Stimulated activated CD4-positive, alpha-beta T cell treated with anti-CD3 and anti-CD28 coated beads, Interleukin-1b, Interleukin-23, amount 100 ng/mL, for 1 hour (primary cell): ENCODE measurements at places on chromosomes 4 and X.

- DNase-seq: no peak
Measured at GRCh38 chrX:107775000-107775733, 420 bp downstream of the TSC22D3 start.

- no peak for DNase-seq
Measured at GRCh38 chr4:169225812-169226211, 44.9 kb downstream of the SH3RF1 start.

GRCh38 chrX:68902706-68903504 is 74.1 kb downstream of the EFNB1 start:
- no peak for DNase-seq

- DNase-seq: no peak
Measured at GRCh38 chrX:82412858-82413257, 1095.2 kb upstream of the POU3F4 start.

DNA sequence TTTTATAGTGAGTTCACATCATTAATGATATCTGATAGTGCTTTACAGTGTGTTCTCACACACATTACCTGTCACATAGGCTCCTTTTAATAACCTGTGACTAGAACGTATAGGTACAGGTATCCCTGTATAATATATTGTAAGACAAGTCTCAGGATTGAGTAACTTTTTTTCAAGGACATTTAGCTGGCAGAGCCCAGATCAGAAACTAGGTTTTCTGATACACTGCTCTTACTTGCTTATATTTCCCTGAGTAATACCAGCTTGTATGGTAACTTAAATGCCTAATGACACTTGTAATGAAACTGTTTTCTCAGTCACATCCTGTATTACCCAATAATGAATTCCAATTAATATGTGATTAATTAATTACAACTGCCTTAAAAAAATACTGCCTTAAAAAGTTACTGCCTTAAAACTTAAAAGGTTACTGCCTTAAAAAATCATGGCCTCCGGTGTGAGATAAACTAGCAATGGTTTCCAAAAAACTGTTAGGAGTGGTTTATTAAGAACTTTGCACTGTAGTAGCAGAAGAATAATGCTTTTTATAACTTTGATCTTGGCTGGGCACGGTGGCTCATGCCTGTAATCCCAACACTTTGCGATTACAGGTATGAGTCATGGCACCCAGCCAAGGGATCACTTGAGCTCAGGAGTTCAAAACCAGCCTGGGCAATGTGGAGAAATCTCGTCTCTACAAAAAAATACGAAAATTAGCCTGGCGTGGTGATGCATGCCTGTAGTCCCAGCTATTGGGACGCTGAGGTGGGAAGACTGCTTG is 11.9 kb downstream of the COPS4 start:
- DNase-seq: no peak

DNA sequence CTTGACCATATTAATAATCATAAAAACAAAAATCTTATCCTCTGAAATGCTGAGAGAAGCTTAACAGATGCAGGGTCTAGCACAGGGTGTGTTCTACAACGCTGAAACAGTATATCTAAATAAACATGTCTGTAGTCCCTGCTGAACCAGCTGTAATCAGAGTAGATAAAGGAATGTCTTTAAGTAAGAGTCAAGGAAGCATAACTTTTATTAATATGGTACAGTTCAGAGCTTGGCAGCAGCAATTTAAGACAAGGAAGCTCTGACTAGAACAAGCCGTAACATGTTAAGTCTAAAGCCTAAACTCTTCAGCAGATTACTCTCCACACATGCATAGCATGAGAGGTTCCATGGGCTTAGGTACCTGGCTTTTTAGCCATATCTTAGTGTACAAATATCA is 36.1 kb downstream of the NFKB1 start:
- no peak for DNase-seq

DNA sequence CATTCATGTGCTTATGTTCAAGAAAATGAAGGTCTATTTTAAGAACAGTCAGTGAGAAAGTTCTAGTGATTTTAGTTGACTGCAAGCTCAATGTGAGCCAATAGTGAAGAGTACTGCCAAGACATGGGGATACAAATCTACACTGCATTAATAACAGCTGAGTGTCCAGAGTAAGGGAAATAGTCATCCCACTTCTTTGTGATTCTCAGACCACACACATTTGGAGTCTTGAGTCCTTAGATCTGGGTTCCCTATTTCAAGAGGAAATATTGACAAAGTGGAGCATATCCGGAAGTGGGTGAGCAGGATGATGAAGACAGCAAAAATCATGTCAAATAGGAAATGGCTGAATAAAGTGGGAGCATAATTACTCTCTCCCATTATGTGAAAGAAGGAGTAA is 171.1 kb downstream of the LARP7 start:
- no peak for DNase-seq

GRCh38 chrX:120144178-120144844 is 14.1 kb upstream of the RHOXF2 start:
- DNase-seq: no peak

GRCh38 chrX:49254639-49255038 is 9.9 kb downstream of the FOXP3 start:
- no peak for DNase-seq

DNA sequence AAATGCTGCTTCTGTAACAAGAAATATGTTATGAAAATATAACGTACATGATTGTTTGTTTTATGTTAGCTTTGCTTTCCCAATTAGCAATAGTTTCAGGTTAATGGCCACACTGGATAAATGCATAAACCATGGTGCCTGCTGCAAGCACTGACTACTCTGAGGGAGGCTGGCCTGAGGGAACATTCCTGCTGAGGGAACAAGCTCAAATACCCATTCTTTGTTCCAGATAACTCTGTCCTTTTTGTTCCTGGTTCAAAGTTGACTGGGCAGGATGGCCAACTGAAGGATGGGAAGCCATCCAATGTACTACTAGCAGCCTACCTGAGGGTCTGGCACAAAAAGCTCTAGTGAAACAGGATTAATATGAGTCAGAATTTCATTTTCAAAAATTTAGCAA is 37.5 kb downstream of the NUP62CL start:
- no peak for DNase-seq
